ENCODE measurements at places on chromosomes 16 and 17.

DNA sequence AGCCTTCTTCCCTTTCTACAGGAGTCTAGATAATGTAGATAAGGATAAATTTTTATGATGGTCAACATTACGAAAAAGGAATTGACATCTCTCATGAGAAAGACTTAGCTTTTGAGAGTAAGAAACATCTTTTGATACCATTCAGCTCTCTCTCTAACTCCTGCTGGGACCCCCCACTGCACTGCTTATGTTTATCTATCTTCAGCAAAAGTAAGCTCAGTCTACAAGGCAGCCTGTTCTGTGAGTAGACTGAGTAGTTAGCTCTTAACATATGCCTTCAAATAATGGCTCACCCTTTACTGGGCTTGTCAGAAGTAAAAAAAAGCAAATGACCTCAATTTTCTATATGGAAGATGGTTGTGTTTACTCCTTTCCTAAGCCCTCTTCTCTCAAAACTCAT is 372.2 kb upstream of the CDH11 start:
- no peak for DNase-seq

DNA sequence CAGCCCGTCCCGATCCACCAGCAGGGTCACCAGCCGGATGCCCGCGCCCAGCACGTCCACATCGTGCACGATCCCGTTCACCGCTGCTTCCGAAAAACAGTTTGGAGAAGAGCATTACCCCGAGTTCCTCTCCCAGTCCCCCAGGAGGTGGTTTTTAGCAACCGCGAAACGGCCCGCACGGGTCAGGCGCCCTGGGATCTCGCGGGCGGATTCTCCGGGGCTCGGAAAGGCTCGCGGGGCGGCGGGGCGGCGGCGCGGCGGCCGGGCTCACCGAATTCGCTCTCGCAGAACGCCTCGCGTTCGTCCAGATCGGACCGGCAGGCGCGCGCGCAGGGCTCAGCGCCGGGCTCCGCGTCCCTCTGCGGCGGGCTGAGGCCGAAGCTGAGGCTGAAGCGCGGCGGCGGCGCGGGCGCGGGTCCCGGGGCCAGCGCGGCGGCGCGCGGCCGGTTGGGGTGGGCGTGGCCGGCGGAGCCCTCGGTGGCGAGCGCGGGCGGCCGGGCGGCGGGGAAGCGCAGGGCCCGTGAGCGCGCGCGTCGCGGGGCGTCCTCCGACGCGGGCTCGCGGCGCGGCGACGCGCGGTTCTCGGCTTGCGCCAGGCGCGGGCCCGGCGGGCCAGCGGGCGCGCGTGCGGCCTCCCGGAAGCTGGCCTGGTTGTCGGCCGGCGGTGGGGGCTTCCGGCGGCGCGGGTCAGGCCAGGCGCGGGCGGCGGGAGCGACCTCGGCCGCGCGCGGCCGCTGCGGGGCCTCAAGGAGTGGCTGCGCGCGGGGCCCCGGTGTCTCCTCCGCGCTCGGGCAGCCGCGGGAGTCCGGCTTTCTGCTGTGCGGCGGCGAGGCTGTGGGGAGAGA is 2.9 kb downstream of the C17orf58 start:
- peak; percentile 93 for DNase-seq

DNA sequence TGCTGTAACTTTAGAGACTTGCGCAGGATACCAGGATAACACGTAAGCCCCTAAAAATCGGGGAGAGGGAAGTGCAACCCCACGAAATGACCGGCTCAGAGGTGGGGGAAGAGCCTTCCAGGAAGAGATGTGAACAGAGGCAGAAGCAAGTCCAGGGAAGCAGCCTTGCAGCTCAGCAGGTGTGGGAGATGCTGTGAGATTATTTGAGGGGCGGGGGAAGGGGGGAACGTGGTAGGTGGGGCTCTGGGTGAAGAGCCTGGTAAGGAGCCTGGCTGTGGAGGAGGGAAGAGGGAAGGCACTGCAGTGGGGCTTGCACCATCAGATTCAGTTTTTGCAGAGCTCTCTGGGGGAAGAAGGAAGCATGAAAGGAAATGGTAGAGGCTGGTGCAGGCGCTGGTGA is 95.4 kb upstream of the CACNG5 start:
- DNase-seq: no peak

DNA sequence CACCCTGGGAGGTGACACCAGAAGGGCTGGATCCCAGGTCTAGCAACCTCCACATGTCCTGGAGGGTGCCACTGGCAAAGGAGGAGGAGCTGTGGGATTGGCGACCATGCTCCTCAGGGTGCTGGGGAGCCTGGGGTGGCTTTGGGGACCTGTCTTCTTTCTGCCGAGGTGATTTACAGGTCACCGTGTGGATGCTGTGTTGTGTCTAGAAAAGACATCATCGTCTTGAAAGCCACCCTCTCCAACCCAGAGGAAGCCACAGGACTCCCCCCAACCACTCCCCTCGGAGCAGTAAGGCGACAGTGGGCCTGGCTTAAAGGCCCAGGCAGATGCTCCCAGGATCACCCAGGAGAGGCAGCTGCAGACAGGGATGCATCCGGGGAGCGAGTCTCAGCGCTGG is 29.7 kb upstream of the FASN start:
- DNase-seq: no peak

DNA sequence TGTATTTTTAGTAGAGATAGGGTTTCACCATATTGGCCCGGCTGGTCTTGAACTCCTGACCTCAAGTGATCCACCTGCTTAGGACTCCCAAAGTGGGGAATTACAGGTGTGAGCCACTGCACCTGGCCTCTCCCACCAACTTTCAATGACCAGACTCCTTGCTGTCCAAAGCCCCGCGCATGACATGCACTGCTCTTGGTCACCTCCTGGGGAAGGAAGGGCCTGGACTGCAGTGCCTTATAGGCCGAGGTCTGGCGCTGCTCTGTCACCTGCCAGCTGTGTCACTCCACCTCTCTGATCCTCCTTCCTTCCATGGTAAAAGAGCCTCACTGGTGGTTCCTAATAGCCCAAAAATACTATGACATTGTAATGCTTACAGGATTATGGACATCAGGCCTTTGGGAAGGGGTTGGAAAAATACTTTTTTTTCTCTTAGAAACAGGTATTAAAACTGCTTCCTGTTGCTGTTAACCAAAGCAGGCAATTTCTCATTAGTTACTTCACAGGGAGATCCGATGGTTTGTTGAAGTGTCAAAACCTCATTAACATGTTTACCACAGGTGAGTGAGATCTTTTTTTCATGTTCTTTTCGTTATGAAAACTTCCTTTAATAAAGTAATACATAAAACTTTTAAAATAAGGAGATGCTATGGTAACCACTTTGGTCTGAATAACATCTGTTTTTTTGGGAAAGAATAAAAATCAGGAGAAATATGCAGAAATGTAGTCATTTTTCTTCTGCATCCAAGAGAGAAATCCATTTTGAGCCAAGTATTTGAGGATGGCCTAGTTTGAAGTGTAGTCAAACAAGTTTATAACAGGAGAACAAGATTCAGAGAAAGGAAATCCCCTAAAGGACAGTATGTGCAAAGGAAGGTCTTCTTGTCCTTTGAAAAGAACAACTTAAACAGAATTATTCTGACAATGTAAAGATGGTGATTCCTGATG is 35.5 kb downstream of the GRB7 start:
- DNase-seq: no peak

GRCh38 chr16:12901204-12901596 is 198 bp upstream of the SHISA9 start:
- DNase-seq: no peak

DNA sequence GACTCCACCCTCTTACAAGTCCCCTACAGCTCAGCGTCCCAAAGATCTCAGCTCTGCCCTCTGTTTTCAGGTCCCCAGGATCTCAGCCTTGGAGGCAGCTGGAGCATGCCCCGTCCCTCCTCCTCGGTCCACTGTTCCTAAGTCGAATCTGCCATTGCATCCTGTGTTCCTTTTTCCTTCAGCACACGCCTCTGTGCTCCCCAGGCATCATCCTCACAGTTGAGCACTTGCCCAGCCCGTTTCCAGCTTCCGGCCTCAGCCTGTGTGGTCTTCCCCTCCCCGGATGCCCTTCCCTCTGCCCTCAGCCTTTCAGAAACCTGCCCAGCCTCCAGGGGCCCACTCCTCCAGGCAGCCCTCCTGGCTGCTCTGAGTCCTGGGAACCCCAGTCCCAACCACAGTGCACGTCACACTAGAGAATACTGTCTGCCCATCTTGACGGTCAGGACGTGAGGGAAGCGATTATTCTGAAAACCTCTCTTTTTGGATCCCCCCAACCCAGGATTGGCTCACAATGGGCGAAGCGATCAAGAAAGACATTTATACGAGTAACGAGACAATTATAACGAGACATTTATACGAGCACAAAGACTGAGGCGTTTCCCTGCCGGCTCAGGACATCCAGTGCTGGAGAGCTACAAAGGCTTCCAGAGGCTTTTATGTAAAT is 41.4 kb downstream of the RPH3AL start:
- DNase-seq: no peak

DNA sequence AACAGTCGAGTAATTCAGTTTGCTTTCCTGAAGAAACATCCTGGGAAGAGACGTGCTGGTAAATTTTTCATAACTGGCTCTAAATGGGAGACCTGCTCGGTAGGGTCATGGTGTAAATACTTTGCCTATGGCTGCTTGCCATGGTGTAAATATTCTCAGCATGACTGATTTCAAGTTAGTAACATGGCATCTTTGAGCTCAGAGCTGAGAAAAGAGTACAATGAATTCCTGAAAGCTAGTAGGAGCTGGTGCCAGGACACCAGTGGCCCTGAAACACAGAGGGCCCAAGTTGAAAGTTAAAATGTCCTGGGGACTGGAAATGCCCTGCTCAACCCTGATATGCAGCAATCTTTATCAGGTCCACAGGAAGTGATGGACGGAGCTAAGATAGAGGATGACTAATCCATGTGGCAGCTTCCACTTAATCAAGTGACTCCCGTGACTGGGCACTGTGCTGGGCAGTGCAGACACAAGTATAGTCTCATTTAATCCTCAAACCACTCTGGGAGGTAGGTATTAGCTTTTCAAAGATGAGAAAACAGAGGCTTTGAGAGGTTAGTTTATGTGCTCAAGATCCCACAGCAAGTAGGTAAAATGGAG is 130.1 kb upstream of the ADAMTS18 start:
- DNase-seq: peak; percentile 8

DNA sequence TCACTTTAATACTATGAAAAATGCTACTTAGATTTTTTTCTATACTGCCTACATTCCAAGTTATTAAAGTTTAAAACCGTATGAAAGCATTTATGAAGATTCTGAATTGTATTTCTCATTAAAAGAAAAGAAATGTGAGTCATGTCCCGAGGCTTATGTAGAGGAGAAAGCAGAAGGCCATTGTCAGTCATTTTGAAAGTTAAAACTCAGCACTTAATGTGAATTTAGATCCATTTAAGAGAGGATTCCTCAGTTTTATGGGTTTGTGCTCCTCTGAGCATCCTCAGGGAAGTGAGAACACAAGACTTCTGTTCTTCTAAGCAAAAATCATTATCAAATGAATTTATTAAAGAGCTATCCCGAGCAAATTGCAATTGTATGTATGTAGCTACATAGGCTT is 11.8 kb downstream of the C17orf75 start:
- no peak for DNase-seq

GRCh38 chr17:74045608-74046280 is 157.7 kb upstream of the RPL38 start:
- no peak for DNase-seq

All from hematopoietic multipotent progenitor cell treated with erythropoietin and hydrocortisone succinate and interleukin-3 and kit ligand, for 4 days (in vitro differentiated cells).